ENCODE measurements at places on chromosomes 11 and 22.

DNA sequence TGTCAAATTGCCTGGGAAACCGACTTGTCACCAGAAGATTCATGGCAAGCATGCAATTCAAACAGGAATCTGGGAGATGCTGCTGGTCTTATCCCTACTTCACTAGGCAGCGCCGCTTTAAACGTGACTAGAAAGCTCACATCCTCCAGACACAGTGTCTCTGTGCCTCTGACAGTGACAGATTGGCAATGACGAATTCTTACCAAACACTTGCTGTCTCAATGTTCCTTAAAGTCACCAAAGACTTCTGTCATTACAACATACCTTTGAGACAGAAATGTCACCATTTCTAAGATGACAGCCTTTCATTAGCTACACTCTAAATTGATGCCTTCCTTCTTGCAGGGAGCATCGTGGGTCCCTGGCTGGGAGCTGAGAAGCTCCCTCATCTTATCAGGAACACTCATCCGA, 197.8 kb downstream of the CWF19L2 start:
- no peak for DNase-seq

GRCh38 chr22:46297151-46297812, 612 bp downstream of the GTSE1 start:
- peak; percentile 53 for DNase-seq

DNA sequence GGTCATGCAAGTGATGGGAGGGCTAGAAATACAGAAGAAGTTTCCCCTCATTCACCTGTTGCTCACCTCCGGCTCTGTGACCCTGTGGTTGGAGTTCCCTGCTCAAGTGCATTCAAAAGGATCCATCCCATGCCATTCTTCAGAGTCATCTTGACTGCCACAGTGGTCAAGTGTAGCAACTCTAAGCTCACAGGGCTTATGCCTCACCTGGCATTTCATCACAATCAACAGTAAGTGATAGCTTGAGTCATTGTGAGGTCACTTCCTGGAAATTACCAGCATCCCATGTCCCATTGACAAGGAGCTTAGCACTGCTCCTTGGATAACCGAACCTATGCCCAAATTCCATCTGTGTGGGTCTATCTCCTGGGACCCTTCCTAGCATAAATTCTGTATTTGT, 55.6 kb downstream of the OR4C45 start:
- no peak for DNase-seq

- DNase-seq = no peak
Observed at GRCh38 chr22:23925020-23925606, 30.9 kb downstream of the MIF start.

DNA sequence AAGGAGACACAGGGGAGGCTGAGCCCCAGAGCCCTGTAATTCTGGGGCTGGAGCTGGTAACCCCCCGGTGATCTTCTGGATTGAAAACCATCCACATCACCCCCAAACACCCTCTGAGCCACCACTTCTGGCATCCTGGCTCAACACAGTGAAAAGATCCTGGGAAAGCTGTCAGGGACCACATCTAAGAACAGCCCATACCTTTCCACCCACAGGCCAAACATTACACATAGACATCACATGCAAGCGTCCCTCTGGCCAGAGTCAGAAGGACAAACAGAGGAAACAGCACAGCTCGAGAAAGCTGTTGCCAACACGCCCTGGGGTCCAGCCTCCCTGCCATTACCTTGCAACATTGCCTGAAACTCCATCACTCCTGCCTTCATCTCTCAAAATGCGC, 469.5 kb downstream of the SOX6 start:
- no peak for DNase-seq

DNA sequence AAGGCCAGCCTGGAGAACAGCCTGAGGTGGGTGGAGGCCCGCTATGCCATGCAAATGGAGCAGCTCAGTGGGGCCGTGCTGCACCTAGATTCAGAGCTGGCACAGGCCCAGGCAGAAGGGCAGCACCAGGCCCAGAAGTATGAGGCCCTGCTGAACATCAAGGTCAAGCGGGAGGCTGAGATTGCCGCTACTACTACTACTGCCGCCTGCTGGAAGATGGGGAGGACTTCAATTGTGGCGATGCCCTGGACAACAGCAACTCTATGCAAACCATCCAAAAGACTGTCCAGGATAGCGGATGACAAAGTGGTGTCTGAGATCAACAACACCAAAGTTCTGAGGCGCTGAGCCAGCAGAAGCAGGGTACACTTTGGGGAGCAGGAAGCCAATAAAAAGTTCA, 3.1 kb upstream of the TMEM218 start:
- no peak for DNase-seq
